ENCODE measurements at places on chromosomes 1 and 21. TPM values are rescaled to one million over a fixed set of nuclear protein-coding genes. Genes with fewer than 3 reads are reported as not detected.

GRCh38 chr1:195733408-195733807, 874.8 kb downstream of the KCNT2 start:
- no peak for DNase-seq

GRCh38 chr1:225700164-225700821, 47.4 kb upstream of the ENAH start:
- peak; percentile 18 for DNase-seq

FCRL1 gene
- total RNA-seq: not detected

DNA sequence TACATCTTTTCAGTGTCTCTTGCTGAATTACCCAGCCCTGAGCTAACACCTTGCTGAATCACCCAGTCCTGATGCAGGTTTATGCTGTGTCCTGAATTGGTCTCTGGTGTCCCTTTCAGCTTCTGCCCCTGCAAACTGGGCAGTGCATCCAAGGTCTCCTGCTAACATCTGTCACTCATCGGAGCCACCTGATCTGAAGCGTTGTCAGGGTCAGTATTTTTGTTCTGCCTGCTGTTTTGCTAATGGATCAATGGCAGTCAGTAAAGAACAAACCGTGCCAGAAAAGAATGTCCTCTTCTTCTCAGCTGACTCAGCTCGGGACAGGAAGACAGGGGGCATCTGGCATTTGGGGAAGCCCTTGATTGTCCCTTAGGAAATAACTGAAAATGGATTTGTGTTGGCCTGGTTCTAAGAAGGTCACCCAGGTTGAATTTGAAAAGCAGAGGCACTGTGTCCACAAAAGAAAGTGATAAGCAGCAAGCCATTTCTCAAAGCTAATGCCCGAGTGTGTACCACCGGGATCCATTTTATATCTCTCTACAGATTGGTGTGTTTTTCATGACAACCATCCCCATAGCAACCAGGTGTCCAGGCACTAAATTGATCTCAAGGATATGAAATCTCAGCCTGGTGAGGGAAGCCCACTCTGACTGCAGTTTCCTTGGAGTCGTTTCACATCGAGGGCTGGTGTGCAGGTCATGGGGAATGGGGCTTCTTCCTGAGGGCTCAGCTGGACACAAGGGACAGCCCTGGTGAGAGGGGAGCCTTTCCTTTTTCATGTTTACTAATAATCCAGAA, 109.7 kb upstream of the IRF2BP2 start:
- no peak for DNase-seq

- DNase-seq: no peak
These were observed 125.9 kb upstream of the EDN2 start for GRCh38 chr1:41610361-41610760.

GRCh38 chr1:78760858-78761257, 111.2 kb downstream of the IFI44 start:
- DNase-seq: no peak

Data from body of pancreas (tissue), 4 donors.